Activated T-cell treated with anti-CD3 and anti-CD28 coated beads, Interleukin-2, amount 50 U/mL, for 24 hours (primary cell): ENCODE measurements at places on chromosomes 5 and 9.

DNA sequence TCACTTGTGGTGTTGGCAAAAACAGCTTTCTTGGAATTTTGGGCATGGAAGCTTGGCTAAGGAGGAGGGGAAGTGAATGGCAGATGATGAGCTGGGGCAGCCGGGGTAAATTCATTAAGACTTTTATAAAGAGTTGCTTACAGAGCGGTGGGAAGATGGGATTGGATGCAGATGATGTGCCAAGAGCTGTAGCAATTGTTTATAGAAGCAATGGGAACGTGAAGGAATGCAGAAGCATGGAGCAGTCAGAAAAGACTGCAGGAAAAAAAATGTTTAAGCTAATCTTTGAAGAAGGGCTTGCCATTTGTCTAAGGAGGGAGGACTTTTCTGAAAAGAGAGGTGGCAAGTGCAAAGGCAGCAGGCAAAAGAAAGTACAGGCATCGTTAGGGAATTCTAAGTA lies 86.6 kb upstream of the SHISAL2B start:
- no peak for DNase-seq

DNA sequence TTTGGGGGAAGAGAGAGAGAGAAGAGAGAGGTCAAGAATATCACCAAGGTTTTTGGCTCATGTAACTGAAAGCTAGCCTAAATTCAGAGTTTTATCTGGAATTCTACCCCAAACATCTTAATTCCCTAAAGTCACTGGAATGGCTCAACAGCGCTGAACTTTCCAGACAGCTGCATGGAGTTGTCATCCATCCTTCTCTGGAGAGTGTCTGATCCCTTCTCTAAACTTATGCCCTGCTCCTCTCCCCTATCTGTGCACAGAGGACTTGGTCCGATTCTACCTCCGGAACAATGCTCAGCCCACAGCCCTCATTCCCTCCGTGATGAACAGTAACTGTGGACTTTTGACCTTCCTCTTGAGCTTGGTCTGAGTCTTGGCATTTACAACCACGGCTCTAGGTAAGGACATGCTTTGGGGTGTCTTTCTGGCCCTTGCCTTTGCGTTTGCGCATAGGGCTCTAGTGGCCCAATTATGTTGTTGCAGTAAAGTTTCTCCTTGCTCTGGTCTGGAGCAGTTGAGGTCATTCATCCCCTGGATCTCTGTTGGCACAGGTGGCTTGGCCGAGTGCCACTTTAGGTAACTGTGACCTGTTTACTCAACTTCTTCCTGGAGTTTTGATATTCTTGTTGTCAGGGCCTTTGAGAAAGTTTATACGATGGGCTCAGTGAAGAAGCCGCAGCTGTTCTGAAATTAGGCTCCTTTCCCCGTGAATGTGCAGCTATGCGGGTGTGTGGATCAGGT lies 18.3 kb upstream of the CD180 start:
- DNase-seq: no peak

GRCh38 chr5:125311743-125312142 lies 565.3 kb upstream of the ZNF608 start:
- DNase-seq: no peak

DNA sequence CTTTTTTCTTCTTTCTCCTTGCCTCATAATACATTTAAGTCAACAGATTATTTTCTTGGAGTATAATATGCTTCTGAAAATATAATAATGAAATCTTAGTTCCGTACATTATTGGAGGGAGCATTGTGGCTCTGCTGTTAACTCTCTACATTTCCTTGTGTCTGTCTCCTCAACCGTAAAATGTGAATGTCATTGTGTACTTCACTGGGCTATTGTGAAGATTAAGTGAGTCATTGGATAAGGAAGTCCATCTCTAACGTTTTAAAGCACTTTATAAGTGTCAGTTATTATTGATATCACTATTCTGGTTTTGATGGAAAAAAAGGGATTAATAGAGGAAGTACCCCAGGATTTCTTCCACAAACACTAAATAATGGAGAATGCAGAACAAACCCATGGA lies 304.5 kb upstream of the RFX3 start:
- no peak for DNase-seq

DNA sequence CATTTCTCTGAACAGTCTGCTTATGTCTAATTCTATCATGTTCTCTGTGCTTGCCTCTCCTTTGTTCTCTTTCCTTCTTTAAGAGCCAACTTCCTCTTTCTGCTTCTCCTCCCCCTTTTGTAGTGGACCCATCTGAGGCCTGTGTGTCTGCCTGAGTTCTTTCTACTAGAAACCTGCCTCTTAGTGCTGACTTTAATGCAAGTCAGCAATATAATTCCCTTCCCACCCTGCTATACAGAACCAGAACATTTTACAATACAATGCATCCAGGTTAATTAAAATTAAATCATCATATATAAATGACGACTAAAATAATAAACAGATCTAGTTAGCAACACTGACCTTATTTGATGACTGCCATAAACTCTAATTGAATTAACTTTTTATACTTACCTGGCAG lies 82.6 kb upstream of the GAS1 start:
- DNase-seq: no peak

- no peak for DNase-seq
Measured at GRCh38 chr9:120235081-120235480, 344.9 kb downstream of the CDK5RAP2 start.

DNA sequence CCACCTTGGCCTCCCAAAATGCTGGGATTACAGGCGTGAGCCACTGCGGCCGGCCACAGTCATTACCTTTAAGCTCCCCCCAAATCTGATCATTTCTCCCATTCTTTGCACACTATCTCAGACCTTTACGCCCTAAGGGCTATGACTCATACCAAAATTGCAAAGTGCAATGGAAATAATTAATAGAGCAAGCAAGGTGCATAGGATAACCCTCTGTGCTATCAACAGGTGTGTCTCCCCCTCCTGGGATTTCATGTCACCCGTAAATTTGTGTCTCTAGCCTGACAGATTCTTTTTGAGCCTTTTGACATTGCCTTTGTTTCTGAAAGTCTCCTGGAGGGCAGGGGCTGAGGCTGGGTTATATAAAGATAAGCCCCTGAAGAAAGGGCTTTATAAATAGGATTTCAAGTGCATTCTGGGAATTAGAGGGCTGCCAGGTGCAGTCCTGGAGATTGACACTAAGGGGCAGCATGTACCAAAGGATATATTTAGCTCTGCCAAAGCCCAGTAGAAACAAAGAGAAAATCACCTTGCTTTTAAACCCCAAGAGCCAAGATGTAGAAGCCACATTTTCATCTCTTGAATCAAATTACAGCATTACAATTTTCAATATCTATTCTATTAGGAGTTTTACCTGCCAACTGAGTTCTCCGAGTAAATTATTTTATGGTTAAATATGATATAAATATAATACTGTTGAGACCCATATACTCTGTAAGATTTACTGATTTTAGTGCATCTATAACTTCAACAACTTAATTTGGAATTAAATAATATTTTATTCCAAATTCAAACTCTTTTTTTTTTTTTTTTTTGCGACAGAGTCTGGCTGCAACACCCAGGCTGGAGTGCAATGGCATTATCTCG lies 18.2 kb downstream of the S100Z start:
- DNase-seq: peak; percentile 69

GRCh38 chr5:134437847-134438581 lies 26.3 kb upstream of the CDKN2AIPNL start:
- no peak for DNase-seq

GRCh38 chr9:127846443-127847177 lies 7.8 kb downstream of the ENG start:
- no peak for DNase-seq

- no peak for DNase-seq
Measured at GRCh38 chr9:90815944-90816357, 14.3 kb downstream of the SYK start.

- no peak for DNase-seq
Measured at GRCh38 chr5:80067016-80067415, 31.9 kb downstream of the THBS4 start.

DNA sequence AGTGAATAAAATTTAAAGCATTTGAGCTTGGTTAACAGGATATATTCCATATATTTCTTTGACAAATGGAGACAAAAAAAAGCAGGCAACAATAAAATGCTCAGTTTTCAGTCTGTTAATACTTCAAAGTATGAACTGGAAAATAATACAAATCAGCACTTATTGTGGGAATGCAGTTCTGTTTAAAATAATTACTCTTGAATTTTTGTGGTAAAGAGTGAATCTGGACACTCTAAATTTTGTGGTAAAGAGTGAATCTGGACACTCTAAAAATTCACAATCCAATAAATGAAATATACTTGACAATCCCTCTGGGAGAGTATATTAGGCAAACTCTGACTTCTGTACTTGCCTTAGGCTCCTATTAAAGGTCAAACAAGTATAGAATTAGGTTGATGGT lies 141.9 kb upstream of the RASA1 start:
- DNase-seq: no peak

DNA sequence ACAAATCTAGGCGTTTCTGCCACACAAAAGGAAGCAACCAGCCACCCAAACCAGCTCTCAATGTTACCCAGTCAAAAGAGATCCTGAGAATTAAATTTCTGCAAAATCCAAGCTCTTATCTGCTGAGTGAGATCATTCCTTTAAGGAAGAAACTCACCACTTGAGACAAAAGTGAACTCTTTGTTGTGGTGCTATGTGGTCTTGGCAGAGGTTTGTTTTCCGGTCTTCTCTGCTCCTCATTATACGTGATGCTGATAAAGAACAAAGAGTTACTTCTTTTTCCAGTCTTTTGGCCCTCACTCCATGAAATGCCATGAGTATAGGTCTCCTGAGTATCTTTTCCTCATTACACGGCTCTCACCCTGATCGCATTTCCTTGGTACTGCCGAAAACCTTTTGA lies 82.1 kb downstream of the PRKACG start:
- DNase-seq: no peak

DNA sequence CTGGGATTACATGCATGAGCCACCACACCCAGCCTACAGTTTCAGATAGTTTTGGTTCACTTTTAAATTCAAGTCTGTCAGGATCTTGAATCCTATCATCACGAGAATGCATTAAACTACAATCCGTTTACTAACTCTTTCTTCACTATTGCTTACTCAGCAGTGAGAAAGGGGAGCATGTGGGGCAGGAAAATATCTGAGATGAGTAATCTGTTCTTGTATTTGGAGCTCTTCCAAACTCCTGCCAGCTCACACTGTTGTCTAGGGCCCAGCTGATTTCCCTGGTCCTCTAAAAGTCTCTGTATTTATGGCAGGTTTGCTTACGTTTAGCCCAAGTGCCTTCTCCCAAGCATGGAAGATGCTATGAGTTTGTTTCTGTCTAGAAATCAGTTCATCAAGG lies 152.2 kb downstream of the FGF18 start:
- no peak for DNase-seq

DNA sequence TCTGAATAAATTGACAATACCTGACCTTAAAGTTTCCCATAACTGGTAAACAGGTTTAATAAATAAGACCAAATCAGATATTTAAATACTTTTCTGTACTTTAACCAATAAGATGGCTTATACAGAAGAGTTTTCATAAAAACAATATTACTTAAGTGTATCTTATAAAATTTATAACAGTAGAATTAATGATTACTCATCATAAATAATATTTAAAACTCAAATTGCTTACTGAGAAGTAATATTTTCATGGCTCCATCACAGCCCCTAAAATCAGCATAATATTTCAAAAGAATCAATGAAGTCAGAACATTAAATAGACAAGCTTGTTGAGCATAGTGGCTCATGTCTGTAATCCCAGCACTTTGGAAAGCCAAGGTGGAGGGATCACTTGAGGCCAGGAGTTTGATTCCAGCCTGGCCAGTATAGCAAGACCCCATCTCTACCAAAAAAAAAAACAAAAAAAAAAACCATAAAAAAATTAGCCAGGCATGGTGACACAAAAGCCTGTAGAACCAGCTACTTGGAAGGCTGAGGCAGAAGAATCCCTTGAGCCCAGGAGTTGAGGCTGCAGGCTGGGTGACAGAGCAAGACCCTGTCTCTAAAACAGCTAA lies 23.5 kb downstream of the HOMER1 start:
- DNase-seq: no peak

GRCh38 chr5:160547872-160548271 lies 126.2 kb downstream of the PTTG1 start:
- DNase-seq: no peak

DNA sequence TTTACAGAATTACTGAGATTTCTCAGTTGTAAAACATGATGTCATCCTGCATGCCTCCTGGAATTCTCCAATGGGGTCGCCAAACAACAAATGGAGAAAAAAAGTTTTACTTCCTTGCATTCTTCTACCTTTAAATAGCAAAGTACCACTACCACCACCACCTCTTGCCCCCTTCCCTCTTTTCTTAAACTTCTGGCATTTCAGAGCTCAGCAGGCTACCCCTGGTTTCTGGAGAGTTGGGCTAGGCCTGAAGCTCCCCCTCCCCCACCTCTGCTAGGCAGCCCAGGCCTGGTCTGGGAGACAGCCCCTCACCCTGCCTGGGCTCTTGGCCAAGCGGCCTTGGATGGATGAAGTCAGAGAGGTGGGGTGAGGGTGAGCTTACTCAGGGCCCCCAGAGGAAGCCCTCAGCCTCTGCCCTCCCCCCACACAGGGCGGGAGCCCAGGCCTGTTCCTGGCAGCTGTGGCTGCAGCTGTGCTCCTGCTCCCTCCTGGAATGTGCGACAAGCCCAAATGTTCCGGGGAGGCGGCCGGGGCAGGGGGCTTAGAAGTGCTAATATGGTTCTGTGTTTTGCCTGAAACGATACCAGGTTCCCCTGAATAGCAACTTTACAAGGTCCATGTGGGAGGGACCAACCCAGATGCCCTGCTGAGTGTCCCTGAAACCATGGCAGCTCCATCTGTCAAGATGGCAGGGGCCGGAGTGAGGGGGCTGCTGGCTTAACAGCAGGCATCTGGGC lies 6.0 kb upstream of the CCIN start:
- no peak for DNase-seq

- no peak for DNase-seq
Measured at GRCh38 chr9:127399736-127400269, 2.8 kb downstream of the SLC2A8 start.

- no peak for DNase-seq
Measured at GRCh38 chr9:84711936-84712335, 42.4 kb downstream of the NTRK2 start.

DNA sequence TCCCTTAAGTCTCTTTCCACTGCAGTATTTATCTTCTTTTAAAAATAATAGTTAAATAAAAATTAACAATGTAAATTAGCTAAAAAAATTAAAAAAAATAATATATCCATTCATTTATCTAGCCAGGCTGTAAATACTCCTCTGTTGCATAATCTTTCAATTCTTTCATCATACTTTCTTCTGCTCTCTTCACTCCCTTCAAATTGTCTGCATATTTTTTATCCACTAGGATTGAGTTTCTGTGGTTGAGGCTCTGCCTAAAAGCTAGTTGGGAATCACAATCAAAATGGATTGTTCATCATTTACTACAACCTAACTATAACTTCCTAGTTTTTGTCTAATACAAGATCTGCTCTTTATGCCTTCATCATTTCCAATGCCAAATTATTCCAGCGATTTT lies 182.2 kb downstream of the PDE4D start:
- no peak for DNase-seq
